ENCODE measurements at places on chromosomes 6 and 20.
A peak's percentile ranks its signal among the peaks of the same experiment; 100 is the strongest.

DNA sequence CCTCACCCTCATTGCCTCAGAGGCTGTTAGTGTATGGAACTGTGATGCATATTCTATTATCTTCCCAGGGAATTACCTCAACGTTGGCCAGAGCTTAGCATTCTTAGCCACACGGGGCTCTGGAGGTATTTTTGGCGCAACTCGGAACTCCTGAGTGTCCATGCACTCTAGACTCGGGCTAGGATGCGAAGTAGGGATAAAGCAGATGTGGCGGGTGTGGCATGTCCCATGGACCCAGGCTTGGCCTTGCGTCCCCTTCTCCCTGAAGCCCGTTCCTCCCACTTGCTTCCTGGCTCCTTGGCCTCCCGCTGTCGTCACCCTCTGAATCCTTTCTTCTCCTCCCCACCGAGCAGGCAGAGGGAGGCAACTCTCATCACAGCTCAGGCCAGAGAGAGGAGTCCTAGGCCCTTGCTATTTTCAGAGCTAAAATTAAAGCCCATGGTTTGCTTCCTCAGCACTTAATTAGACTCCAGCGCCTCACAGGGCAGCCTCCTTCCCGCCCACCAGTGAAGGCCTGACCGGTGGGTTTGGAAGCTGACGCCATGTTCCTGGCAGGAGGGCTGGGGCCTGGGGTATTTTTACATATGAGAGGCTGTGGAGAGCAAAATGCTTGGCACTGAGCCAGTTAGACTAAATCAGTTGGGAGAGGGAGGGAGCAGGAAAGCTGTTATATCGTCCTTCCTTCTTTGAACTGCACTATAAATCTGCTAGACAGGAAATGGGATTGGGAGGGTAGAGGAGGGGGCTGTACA, 138.7 kb downstream of the FOXO3 start:
- no peak for DNase-seq

DNA sequence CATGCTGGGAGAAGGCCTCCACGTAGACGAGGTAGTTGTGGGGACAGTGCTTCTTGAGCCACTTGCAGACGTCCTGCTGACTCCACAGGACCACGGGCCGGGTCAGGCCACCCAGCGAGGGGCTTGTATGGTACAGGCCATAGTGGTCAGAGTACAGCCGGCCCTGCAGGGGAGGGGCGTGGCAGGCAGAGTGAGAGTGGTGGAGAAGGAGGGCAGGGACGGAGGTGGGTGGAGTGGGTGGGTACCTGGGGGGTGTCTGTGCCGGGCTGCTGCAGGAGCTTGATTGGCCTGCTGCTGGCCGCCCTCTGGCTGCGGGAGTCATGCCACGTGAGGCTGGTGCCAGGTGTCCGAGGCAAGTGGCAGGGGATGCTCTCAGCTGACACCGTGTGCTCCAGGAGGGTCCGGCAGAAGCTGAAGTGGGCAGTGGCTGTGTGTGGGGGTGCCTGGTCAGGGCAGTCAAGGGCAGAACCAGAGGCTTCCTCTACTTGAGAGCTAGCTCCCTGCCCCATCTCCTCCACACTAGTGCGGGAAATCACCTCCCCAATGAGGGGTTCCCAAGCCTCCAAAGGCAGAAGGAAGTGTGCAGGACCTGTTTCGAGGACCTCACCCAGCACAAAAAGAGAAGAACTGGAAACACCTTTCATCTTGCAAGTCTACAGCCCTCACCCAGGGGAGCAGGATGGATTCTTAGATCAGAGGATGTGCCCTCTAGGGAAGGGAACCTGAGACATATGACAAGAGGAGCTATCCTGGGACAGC, 2.3 kb downstream of the SAMD10 start:
- no peak for DNase-seq

DNA sequence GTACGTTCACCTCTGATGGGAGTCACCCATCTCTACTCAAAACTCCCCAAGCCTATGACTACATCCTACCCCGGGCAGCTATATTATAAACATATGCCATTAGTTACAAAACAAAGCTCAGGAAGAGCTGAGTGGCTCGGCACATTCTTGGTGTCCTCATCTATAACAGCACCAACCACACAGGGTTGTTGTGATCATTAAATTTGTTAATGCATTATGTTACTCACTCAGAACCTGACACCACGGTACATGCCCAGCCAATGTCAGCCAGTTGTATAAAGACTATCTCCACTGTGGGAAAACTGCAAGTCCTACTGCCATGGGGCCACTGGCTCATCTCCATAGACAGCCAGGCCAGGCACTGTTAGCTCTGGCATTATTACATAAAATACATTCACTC, 7.7 kb downstream of the CDK5RAP1 start:
- DNase-seq = no peak

DNA sequence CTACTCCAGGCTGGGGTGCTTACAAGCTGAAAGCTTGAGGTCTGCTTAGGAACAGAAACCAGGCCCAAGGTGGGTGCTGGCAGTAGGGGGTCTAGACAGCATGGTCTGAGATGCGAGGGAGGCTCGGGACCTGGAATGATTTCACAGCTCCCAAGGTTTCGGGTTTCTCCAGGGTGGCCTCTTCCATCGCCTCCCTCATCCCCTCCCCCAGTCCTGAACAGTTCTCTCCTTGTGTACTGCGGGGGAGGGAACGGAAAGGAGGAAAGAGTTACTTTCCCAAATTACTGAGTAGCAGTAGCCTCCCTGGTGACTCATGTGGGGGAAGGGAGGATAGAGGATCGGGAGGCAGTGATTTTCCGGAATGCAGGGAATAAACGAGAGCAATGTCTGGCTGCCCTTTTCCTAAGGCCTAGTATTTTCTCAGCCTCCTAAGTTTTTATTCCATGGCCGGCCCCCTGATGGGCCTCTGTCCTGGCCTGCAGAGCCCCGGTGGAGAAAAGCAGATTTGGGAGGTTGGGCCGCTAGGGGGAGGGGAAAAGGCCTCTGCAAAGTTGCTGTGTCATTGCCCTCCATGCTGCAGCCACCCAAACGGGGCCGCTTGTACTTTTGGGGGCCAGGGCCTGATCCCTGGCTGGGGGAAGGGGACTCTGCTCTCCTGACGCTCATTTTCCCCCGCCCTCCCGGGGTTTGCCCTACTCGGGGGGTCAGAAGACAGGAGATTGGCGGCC, 1.5 kb downstream of the BRD2 start:
- peak; percentile 80 for DNase-seq

DNA sequence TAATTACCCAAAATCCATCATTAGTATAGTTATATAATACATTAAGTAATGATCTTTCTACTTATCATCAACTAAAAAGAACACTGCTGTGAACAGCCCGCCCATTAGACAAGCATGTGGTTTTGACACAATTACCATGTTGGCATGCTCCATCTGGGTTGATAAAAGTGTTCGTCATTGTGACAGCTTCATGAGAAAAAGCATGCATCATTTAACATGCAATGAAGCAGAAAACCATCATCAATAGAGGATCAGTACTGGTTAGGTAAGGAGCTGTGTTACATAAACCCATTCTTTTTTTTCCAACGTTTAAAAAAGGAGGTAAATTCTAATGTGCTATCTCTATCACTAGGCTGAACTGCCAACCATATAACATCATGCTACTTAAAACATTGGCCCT, 101.9 kb downstream of the EPB41L2 start:
- no peak for DNase-seq

- no peak for DNase-seq
Measured at GRCh38 chr6:143399775-143400174, 50.7 kb downstream of the ADAT2 start.

- DNase-seq = no peak
Measured at GRCh38 chr6:38143191-38144150, 323.9 kb downstream of the ZFAND3 start.

DNA sequence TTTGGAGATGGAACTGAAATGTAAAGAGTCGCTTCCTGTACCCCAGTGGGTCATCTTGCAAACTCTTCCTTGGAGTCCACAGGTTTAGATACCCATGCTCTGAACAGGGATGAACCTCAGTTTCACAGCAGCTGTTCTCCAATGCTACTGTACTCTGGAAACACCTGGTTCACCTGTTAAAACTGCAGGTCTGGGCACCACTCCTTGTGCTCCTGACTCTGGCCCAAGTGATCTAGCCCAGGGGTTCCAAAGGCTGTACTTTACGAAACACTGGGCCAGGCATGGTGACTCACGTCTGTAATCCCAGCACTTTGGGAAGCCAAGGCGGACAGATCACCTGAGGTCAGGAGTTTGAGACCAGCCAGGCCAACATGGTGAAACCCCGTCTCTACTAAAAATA, 102.1 kb downstream of the ATP9A start:
- DNase-seq = no peak

DNA sequence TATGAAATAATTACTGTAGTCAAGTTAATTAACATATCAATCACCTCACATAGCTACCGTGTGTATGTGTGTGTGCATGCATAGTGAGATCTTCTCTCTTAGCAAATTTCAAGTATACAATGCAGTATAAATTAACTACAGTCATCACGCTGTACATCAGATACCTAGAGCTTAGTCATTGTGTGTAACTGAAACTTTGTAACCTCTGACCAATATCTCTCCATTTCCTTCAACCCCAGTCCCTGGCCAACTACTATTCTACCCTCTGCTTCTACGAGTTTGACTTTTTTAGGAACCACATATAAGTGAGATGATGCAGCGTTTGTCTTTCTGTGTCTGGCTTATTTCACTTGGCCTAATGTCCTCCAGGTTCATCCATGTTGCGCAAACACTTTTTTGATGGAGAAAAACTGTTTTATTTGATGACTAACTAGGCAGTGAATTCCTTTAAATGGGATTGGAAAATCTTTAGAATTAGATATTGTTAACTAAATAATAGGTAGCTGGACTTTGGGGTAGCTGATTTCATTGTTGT, 459.5 kb downstream of the DHX35 start:
- no peak for DNase-seq

GRCh38 chr20:1943275-1944002, 48.2 kb downstream of the SIRPA start:
- DNase-seq = peak; percentile 15

DNA sequence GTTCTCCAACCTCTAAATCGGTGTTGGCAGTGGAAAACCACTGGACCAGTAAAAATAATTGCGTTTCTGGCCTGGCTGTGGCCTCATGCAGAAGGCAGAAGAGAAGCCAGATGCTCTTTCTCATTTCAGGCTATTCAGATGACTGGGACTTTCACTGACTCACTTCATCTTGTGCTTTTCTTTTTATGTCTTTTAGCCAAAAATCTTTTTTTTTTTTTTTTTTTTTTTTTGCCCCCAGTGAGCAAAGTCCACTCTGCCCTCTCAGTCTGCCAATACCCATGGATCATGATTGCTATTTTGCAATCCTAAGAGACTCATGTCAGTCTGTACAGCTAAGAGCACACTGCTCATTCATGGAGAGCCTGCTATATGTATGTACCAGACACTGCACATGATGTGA, 962.5 kb downstream of the KIF16B start:
- DNase-seq = no peak

Data from bone marrow (tissue), 2 donors.